Memory B cell (primary cell): ENCODE measurements at places on chromosomes 7 and 10.

- no peak for DNase-seq
- H3K4me1 ChIP-seq = peaks cover 7% of the 10 kb centered on the region
- peaks cover 8% of the 10 kb centered on the region for H3K36me3 ChIP-seq
- no peak overlapping the region for H3K27ac ChIP-seq
- H3K27me3 ChIP-seq = no peaks in the 10 kb centered on the region
- H3K4me3 ChIP-seq = no peak overlapping the region
Measured at GRCh38 chr7:101943889-101944600, 126.6 kb downstream of the CUX1 start.

GRCh38 chr7:45652630-45653029 lies 78.5 kb downstream of the ADCY1 start:
- no peaks in the 10 kb centered on the region for H3K27me3 ChIP-seq
- no peak overlapping the region for H3K27ac ChIP-seq
- no peak for DNase-seq
- H3K36me3 ChIP-seq = no peaks in the 10 kb centered on the region
- no peak overlapping the region for H3K4me3 ChIP-seq

DNA sequence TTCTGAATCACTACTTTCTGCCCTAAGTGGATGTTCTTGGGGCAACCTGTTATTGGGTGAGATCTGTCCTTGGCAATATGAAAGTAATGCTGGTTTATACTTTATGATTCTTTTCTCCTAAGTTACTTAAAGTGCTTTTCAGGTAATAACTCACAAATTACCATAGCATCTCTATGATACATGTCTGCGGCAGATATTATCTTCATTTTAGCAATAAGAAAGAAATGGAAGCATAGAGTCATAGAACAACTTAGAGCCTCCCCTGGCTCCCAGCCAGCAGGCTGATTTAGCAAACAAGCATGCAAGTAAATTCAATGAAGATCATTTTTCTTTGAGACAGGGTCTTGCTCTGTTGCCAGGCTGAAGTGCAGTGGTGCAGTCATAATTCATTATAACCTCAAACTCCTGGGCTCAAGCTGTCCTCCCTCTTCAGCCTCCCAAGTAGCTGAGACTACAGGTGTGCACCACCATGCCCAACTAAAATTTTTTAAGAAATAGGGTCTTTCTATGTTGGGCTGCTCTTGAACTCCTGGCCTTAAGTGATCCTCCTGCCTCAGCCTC lies 38.1 kb upstream of the GRM8 start:
- no peak overlapping the region for H3K27ac ChIP-seq
- no peak overlapping the region for H3K4me3 ChIP-seq
- H3K36me3 ChIP-seq = no peaks in the 10 kb centered on the region
- no peak for DNase-seq
- H3K27me3 ChIP-seq = peaks cover 6% of the 10 kb centered on the region
- H3K4me1 ChIP-seq = no peaks in the 10 kb centered on the region

DNA sequence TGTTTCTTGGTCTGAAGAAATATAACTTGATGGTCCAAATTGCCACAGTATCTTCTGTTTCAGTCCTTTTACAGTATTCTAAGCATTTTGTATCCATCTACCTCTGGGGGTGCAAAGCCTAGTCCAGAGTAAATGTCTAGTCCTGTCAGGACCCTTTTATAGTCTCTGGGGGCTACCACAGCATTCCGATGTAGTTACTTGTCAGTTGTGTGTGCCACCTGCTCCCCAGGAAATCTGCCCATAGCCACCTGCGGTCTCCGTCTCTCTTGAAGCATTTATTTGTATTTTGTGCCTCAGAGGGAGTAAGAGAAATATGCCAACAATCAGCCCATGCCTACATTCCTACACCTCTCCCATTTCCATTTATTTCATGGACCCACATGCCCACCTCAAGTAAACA lies 12.8 kb downstream of the AGBL3 start:
- peaks cover 22% of the 10 kb centered on the region for H3K36me3 ChIP-seq
- no peaks in the 10 kb centered on the region for H3K27me3 ChIP-seq
- DNase-seq = no peak
- peaks cover 2% of the 10 kb centered on the region for H3K4me1 ChIP-seq
- H3K27ac ChIP-seq = no peak overlapping the region
- no peak overlapping the region for H3K4me3 ChIP-seq

DNA sequence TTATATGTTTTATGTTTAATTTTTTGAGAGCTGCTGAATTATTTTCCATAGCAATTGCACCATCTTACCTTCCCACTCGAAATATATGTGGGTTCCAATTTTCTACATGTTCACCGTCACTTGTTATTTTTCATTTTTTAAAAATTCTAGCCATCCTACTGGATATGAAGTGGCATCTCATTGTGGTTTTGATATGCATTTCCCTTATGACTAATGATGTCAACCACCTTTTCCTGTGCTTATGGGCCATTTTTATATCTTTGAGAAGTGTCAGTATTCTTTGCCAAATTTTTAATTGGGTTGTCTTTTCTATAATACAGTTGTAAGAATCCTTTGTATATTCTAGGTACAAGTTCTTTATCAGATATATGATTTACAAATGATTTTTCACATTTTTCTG lies 27.8 kb downstream of the NHLRC2 start:
- H3K4me1 ChIP-seq = peaks cover 5% of the 10 kb centered on the region
- DNase-seq = no peak
- peaks cover 40% of the 10 kb centered on the region for H3K36me3 ChIP-seq
- no peak overlapping the region for H3K4me3 ChIP-seq

DNA sequence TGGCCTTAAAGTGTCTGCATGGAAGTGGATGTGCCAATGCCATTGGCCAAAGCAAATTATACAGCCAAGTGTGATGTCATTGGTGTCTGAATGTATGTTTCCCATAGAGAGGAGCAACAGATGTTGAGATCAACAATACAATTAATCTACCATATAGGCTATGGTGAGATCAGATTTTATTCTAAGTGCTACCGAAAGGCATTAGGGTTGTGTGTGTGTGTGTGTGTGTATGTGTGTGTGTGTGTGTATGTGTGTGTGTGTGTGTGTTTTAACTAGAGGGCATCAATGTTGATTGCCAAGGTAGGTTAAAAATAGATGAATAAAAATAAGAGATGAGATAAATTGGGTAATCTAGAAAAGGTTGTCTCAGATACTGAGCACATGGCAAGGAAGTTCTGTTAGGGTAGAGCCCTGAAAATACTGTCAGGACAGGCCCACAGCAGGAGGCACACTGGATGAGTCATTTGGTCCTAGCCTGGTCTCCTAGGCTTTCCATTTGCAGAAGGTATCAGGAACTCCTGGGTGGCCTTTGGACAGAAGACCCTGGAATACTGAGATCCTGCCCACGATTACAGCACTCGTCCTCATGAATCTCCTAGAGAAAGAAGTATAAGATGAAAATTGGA lies 446.0 kb upstream of the PODXL start:
- H3K4me3 ChIP-seq = no peak overlapping the region
- DNase-seq = no peak
- no peak overlapping the region for H3K27ac ChIP-seq
- no peaks in the 10 kb centered on the region for H3K4me1 ChIP-seq
- no peaks in the 10 kb centered on the region for H3K36me3 ChIP-seq
- H3K27me3 ChIP-seq = no peaks in the 10 kb centered on the region

DNA sequence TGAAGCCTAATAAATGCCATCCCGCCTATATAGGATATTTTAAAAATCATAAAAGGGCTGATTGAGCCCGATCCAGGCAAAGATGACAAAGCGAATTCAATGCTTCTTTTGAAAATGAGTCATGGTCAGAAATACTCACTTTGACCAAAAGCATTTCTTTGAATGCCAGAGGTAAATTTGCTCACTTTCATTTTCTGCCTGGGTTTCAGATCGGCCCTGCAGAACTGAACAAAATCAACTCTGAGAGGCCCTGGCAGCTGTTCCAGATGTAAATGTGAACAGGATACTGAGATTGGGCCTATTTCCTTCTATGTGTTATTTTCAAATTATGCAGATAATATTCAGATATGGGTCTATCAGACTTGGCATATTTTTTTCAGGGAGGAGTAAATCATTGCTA lies 114.8 kb upstream of the ARID5B start:
- no peaks in the 10 kb centered on the region for H3K4me1 ChIP-seq
- peaks cover 6% of the 10 kb centered on the region for H3K27me3 ChIP-seq
- no peak overlapping the region for H3K4me3 ChIP-seq
- H3K36me3 ChIP-seq = no peaks in the 10 kb centered on the region

DNA sequence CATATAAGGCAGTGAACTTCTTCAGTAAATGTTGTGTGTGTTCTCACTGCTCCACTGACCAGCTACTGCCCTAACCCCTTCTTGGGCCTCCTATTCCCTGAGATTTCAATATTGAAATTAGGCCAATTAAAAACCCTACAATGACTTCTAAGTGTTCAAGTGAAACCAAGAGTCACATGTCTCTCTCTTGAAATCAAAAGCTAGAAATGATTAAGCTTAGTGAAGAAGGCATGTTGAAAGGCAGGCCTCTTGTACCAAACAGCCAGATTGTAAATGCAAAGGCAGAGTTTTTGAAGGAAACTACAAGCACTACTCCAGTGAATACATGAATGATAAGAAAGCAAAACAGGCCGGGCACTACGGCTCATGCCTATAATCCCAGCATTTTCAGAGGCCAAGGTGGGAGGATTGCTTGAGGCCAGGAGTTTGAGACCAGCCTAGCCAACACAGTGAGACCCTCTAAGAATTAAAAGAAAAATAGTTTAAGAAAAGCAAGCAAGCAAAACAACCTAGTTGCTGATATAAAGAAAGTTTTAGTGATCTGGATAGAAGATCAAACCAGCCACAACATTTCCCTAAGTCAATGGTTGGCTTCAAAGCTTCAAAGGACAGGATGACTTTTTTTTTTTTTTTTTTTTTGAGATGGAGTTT lies 22.3 kb downstream of the BRAF start:
- peak overlapping the region; percentile 41 for H3K4me3 ChIP-seq
- DNase-seq = no peak
- H3K36me3 ChIP-seq = peaks cover 12% of the 10 kb centered on the region

- peaks cover 8% of the 10 kb centered on the region for H3K4me1 ChIP-seq
- no peak overlapping the region for H3K27ac ChIP-seq
- no peak for DNase-seq
- H3K4me3 ChIP-seq = no peak overlapping the region
Measured at GRCh38 chr7:143002106-143002505, 24.8 kb downstream of the OR9A2 start.

DNA sequence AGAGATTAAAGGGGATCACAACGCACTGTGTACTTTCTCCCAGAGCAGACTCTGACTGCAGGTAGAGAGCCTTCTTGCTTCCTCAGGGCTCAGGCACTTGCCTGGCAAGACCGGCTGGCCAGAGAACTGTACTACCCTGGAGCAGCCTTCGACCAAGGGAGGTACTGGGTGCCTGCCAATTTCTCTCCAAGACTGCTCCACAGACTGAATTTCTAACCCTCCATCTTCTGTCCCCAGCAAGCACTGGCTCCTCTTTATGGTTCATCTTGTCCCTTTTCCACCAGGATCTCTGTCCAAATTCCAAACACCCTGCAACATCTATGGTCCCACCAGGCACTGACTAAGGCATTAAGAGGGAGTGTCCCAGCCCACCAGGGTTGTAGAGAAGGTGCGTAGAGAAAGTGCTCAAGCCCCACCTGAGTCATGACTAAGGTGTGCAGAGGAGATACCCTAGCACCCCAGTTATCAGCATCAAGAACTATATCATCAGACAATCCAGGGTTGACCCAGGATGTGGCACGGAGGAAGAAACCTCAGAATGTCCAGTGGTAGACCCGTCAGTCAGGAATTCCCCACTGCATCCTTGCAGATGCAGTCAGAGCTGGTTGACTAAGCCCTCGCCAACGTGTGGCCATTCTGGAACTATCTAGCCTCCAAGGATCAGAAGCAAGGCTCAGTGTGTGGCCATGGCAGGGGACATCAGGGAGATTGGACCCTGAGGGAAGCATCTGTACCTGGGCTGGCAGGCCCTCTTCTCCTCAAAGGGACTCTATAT lies 60.9 kb upstream of the CAMK2B start:
- H3K4me3 ChIP-seq = no peak overlapping the region
- no peaks in the 10 kb centered on the region for H3K27me3 ChIP-seq
- no peaks in the 10 kb centered on the region for H3K4me1 ChIP-seq
- no peak overlapping the region for H3K27ac ChIP-seq

DNA sequence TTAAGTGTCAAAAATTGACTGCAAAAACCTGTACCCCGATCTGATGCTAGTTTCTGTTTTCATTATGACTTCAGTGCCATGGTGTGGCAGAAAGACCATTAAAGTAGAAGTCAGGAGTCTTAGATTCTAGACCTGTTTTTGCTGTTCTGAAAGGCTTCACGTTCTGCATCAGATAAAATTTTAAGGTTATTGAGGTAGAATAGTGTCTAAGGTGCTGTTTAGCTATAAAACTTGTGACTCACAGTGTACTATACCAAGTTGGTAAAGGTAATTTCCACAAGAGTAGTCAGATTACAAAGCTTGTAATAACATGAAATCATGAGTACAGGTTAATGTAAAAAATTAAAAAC lies 38.6 kb downstream of the ZNRF2 start:
- DNase-seq = no peak
- peaks cover 53% of the 10 kb centered on the region for H3K4me1 ChIP-seq
- H3K27ac ChIP-seq = peak overlapping the region; percentile 95
- peaks cover 14% of the 10 kb centered on the region for H3K36me3 ChIP-seq
- H3K27me3 ChIP-seq = no peaks in the 10 kb centered on the region

GRCh38 chr7:50851451-50851850 lies 68.8 kb upstream of the GRB10 start:
- no peaks in the 10 kb centered on the region for H3K27me3 ChIP-seq
- DNase-seq = no peak
- no peaks in the 10 kb centered on the region for H3K4me1 ChIP-seq

- H3K27ac ChIP-seq = no peak overlapping the region
- H3K4me3 ChIP-seq = no peak overlapping the region
- peaks cover 14% of the 10 kb centered on the region for H3K4me1 ChIP-seq
- peaks cover 7% of the 10 kb centered on the region for H3K36me3 ChIP-seq
- H3K27me3 ChIP-seq = no peaks in the 10 kb centered on the region
- no peak for DNase-seq
Measured at GRCh38 chr10:68403701-68404100, 3.4 kb downstream of the RUFY2 start.

DNA sequence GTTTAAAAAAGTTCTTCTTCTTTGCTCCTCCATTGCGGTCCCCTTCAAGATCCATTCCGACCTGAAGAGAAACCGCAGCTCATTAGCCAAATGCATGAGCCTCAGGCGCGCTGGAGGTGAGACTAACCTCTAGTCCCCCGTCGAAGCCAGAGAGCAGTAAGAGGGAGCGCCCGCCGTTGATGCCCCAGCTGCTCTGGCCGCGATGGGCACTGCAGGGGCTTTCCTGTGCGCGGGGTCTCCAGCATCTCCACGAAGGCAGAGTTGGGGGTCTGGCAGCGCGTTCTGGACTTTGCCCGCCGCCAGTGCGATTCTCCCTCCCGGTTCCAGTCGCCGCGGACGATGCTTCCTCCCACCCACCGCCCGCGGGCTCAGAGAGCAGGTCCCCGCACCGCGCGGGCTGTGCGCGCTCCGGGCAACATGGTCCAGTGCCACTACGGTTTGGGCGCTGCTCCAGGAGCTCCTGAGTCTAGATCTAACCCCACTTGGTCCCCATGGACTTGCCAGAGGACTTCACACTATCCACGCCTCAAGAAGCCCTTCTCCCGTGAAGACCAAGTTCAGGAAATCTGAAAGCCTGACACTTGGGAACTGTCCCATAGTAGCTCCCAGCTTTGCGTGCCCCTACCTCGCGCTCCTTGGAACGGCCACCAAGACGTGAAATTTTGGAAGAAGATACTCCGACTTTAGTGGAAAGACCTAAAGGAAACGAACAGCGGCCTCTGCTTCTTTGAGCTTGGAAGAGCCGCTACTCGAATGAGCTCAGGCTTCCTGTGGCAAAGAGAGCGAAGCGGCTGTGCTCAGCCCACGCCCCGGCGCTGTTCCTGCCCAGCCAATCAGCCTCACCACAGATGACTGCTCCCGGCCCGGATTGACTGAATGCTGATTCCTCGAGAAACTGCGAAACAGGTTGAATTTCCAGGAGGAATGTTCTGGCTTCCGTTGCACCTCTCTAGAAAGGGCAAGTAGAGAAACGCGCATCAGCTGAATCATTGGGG lies at the start of gene ABCB1:
TSS of gene ABCB1 (minus strand) at position 755 of the 995 bp plus-strand sequence. CDS start at position 55, 700 bp downstream.
- H3K4me1 ChIP-seq = peaks cover 11% of the 10 kb centered on the region
- peaks cover 2% of the 10 kb centered on the region for H3K36me3 ChIP-seq
- DNase-seq = peak; percentile 31
- peak within 1 kb of the TSS; percentile 22 for H3K27ac ChIP-seq
- H3K4me3 ChIP-seq = peak within 1 kb of the TSS; percentile 84
